ENCODE measurements at places on chromosomes 13 and 19.

- DNase-seq: no peak
These were observed 139.2 kb downstream of the TNFSF13B start for GRCh38 chr13:108408672-108409071.

GRCh38 chr13:39282400-39282972 is 244.2 kb downstream of the NHLRC3 start:
- DNase-seq: no peak

DNA sequence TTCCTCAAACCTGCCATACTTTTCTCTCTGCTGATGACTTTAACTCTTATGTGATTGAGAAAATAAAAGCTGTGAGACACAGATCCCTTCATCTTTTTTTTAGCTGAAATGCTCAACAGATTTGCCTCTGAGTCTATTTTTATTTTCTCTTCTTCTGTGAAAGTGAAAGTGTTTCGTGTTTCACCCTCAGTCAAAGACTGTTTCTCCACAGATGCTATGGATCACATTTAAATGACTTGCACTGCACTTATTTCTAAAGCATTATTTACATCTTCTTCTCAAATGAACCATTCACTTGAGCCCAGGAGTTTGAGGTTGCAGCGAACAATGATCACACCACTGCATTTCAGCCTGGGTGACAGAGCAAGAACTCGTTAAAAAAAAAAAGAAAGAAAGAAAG is 890.1 kb upstream of the PCDH20 start:
- DNase-seq: no peak

DNA sequence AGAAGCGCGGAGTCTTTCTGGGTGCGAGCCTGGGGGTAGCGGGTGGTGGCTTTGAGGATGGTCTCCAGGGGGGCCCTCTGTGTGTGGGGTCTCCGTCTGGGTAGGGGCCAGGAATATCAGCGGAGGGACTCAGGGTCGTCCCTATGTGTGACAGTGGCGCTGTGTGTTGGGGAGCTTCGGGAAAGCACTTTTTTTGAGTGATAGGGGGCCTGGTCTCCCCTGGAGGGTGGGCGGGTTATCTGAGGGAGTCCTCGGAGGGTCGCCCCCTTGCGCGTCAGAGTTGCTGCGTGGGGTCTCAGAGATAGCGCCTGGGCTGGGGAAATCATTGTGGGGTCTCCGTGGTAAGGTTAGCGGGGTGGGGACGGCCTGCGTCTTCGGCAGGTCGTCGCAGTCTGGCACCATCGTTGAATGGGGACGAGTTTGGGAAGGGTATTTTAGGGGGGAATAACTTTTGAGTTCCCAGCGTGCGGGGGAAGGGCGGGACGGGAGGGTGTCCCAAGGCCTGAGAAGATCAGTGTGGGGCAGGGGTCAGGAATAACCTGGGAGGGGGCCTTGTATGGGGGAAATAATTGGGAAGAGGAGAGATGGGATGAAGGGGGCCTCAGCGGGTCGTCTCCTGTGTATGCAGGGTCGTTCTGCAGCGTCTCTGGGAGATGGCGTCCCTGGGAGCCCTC is 857 bp downstream of the IER2 start:
- no peak for DNase-seq

- no peak for DNase-seq
These were observed 10.9 kb upstream of the VWA8 start for GRCh38 chr13:41971848-41972247.

DNA sequence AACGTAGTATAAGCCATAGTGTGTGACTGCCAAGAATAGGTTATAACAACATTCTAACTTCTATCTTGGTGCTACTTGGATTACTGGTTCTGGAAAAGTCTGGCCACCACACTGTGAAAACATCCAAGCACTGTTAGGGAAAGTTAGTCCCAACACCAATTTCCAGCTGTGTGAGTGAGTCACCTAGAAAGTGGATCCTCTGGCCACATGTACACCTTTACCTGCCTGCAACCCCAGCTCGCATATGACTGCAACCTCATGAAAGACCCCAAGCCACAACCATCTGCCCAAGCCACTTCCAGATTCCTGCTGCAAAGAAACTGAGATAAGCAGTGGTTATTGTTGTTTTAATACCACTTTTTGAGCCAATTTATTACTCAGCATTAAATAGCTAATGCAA is 404.5 kb downstream of the KCTD12 start:
- DNase-seq: no peak

- DNase-seq: peak; percentile 10
These were observed 301.7 kb downstream of the NDFIP2 start for GRCh38 chr13:79782541-79783205.

GRCh38 chr19:32688311-32688710 is 3.3 kb upstream of the NUDT19 start:
- no peak for DNase-seq

GRCh38 chr19:46296722-46297461 is at the start of gene HIF3A:
Gene HIF3A (plus strand): TSS chr19:46297042. CDS start chr19:46297077, 35 bp downstream.
- DNase-seq: peak; percentile 24

GRCh38 chr19:41023193-41023592 is 32.1 kb downstream of the CYP2B6 start:
- DNase-seq: no peak

GRCh38 chr19:49579947-49580263 is 451 bp downstream of the NOSIP start:
- no peak for DNase-seq

GRCh38 chr19:12140545-12141404 is 625 bp upstream of the ZNF20 start:
- peak; percentile 85 for DNase-seq

GRCh38 chr19:58569191-58569942 is 3.8 kb downstream of the MZF1 start:
- DNase-seq: no peak

DNA sequence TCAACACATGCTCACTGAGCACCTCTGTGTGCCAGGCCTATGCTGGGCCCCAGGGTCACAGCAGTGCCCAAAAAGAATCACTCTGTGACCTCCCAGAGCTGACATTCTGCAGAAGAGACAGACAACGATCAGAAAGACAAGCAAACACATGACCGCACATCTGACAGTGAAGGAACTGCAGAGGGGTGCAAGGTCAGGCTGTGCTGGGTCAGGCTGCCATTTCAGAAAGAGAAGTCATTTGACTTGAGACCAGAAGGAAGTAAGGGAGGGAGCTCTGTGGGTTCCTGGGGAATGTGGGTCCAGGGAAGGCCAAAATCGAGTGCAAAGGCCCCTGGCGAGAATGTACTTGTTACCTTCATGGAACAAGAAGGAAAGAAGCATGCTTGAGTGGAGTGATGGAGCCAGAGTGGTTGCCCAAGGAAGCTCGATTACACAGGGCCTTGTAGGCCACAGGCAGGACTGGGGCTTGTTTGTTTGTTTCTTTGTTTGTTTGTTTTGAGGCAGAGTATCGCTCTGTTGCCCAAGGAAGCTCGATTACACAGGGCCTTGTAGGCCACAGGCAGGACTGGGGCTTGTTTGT is 11.4 kb upstream of the CD22 start:
- DNase-seq: no peak
